Left ventricle myocardium superior (tissue), 1 donor: ENCODE measurements at places on chromosomes 1 and 21. TPM values are rescaled to one million over a fixed set of nuclear protein-coding genes. Genes with fewer than 3 reads are reported as not detected.

DNA sequence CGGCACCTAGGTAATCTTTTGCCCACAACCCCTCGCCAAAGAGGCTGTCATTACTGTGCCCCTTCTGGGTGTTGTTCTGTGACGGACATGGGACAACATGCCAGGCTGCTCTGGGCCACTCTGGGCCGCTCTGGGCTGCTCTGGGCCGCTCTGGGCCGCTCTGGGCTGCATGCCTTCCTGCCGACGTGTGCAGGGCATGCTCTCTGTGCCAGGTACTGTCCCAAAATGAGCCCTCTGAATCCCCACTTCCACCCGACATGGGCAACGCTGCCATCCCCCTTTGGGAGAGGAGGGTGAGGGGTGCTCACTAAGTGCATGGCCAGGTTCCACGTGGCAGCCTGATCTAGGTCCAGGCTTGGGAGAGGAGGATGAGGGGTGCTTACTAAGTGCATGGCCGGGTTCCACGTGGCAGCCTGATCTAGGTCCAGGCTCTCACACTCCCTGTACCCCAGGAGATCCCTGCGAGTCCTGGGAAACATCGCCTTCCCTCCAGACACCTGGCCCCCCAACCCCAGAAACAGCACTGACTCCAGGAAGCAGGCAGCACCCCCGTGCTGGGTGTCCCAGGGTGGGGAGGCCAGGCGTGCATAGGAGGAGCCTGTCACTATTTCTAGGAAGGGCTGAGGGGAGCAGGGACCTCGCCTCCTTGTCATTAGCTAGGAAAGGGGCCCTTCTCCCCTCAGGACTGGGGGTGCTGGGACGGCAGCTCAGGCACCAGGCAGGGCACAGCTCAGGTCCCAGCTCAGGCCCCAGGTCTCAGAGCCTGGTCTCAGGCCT lies 16.5 kb downstream of the TTC34 start:
- no peak for DNase-seq

DNA sequence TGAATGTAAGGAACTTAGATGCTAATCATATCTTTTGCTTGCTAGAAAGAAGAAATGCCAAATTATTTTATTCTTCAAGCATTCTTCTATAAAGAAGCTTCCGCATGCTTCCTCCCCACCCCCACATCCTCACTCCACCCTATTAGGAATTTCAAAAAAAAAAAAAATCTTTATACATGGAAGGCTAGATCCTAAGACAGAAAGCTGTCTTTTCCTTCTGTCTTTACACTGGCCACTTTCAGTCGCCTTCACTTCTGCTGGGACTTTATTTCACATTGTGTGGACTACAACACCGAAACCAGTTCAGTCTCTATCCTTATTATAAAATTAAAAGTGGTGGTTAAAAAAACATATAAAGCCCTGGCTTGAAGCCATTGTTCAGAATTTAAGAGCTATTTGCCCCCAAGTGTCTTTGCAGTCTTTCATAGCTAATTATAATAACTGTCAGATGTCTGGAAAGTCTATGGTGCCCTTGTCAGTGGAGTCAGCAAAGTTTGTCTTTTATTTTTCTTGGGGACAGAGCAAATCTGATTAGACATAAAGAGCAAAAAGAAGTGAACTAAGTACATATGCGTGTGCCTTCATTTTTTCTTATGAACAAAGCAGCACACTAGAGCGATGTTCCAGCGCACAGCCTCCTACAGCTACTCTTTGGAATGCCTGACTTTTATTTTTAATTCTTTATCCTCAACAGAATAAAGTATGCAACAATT lies 297.7 kb downstream of the PTPRC start:
- DNase-seq: no peak

- no peak for DNase-seq
These were observed 144.6 kb downstream of the LRIG2 start for GRCh38 chr1:113217447-113218208.

DNA sequence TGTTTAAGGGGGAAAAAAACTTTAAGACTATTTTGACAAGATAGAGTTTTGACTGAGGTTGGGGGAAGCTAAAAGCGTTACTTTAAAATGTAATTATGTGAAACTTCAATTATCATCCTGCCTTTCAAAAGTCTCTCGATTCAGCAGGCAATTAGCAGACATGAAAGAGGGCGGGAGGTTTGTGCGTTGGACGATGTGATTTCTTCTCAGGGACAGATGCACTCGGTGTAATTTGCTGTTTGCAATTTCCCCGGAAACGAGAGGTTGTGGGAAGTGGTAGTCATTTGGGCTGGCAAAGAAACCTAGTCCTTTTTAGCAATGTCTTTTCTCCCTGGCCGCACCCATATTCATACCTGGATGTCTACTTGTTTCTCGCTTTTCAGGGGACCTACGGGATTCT lies 27.1 kb downstream of the KAZN start:
- DNase-seq: no peak

DNA sequence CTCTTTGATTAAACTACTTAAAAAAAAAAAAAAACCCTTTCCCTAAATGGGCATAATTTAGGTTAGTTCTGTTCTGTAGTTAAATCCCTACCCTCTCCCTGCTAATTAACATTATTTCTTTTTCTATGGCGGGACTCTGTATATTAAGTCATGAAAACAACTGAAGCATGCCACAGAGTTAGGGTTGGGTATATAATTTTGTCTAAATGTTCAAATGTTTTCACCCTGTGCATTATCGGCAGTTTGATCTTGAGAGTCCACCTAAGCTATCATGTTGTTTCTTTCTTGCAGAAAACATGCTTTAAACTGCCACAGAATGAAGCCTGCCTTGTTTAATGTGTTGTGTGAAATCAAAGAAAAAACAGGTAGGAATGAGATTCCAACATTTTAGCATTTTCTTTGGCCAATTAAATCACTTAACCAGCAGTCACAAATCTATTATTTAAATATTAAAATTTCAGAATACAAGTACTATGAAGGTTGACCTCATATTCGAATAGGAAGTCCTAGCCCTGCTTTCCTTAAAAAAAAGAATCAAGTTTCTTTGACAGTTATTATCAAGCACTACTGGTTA lies 4.0 kb downstream of the PBX1 start:
- no peak for DNase-seq

DNA sequence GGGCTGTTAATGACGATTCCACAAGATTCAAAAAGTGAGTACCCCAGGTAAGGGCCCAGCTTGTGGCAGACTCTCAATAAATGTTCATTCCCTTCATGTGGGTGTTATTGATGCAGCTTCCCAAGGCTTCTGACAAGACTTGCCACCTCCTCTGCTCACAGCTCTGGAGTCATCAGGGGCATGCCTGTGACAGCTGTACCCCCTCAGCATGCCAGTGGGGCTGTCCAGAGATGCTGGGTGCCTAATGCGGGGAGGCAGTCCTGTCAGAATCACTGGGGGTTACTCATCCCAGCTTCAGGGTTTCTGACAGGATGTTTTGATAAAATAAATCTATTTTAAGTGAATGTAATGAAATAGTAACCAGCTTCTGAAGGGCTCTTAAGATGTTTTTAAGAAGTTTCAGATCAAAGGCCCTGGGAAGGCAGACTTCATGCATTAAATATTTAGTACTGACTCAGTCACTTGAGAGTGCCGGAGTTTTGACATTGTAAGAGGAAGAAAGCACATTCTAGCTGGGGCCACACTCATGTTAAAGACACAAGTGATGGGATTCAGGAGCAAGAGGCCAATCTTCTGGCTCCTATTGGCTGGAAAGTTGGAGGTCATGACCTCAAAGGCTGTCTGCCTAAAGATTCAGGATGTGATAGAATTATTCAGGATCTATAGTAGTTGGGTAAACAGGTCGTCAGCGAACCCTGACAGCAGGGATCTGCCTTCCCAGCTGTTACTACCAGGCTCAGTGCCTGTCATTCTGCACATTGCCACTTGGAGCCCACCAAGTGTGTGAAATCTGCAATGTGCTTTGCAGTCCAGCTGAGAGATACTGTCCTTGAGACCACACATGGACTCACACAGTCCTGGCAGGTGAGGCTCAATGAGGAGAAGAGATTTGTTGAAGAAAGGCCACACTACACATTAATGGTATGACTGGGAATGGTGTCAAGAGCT lies 239.6 kb upstream of the BEND5 start:
- no peak for DNase-seq

DNA sequence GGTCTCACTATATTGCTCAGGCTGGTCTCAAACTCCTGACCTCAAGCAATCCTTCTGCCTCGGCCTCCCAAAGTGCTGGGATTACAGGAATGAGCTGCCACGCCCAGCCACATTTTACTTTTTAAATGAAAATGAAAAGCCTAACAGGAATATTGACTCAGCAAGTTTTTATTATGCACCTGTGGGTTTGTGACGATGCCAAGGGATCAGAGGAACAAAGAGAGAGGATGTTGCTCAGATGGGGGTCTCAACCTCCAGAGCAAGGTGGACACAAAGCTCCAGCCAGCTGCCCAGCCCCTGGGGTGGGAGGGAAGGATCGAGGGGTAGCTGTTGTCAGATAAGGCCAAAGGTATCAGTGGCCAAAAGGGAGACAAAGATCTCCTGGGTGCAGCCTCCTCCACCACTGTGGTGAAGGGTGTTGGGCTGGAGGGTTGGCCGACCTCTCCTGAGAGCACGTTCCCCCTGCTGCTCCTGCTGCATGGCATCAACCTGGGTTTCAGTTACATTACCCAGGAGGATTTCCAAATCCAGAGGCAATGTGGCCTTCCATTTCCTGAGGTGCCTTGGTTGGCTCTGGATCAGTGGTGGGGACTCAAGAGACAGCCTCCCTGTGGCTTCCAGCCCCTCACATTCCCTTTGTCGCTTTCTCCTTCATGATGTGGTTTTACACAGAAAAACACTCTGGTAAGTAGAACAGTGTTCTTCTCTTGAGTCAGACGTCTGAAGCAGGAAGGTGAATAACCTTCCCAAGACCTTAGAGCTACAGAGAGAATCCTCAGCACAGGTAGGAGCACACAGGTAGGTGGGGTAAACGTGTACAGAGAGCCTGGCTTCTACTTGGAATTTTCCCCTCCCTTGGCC lies 34.2 kb downstream of the ZNF496 start:
- no peak for DNase-seq

- peak; percentile 65 for DNase-seq
These were observed 1.5 kb downstream of the SPATA6 start for GRCh38 chr1:48470481-48470855.

GRCh38 chr1:17933501-17933900 lies 174.1 kb upstream of the IGSF21 start:
- no peak for DNase-seq

- DNase-seq: peak; percentile 74
These were observed at the start of gene SUSD4 for GRCh38 chr1:223363856-223364684. TSS of gene SUSD4 (minus strand) at chr1:223364176. CDS start at chr1:223363425, 751 bp downstream.

GRCh38 chr1:112714313-112715263 lies 544 bp downstream of the PPM1J start:
- DNase-seq: peak; percentile 48

- DNase-seq: no peak
These were observed 21.5 kb upstream of the NHLH2 start for GRCh38 chr1:115862403-115862802.

DNA sequence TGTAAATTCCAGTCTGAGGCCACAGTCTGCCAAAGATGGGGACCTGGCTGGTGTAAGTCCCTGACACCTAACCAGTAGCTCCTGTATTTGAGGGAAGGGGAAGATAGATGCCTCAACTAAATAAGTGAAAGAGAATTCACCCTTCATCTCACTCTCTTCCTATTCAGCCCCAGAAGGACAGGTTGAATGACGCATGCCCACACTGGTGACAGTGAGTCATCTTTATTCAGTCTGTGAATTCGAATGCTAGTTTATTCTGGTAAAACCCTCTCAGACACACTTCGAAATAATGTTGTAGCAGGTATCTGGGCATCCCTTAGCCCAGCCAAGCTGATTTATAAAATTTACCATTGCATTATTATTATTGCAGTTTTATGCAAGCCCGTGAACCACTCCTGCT lies 617.0 kb upstream of the PRMT6 start:
- no peak for DNase-seq

- DNase-seq: peak; percentile 56
These were observed at the start of gene RBP7 for GRCh38 chr1:9996624-9997582. TSS of gene RBP7 (plus strand) at chr1:9997228. CDS start at chr1:9997259, 31 bp downstream.

GRCh38 chr21:36388096-36388495 lies 2.9 kb downstream of the CHAF1B start:
- no peak for DNase-seq

DNA sequence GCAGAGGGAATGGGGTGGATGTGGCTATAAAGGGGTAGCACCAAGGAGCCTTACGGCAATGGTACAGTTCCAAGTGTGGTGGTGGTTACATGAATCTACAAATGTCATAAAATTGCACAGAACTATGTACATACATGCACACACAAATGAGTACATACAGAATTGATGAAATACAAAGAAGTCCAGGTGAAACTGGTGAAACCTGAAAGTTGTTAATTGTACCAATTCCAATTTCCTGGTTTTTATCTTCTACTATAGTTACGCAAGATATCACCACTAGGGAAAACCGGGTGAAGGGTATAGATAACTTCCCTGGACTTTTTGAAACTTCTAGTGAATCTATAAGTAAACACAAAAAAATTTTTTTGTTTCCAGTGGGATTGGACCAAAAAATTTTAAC lies 18.9 kb downstream of the HSF2BP start:
- no peak for DNase-seq

DNA sequence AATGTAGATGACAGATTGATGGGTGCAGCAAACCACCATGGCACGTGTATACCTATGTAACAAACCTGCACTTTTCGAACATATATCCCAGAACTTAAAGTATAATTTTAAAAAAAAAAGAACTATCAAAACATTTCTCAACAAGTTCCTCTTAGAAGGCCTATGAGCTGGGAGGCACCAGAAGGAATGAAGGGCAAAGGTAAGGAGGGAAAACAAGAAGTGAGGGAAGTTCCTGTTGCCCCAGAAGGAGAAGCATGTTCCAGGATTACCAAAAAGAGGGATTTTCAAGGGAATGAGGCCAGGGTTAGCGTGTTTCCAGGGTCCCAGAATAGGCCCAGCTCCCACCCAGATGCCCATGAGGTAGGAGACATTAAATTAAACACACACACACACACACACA lies 361.0 kb downstream of the SETD4 start:
- no peak for DNase-seq

Gene OR2T11
- not detected for total RNA-seq

Gene CRYAA
- total RNA-seq: not detected

Gene AMY2A
- not detected for total RNA-seq

Gene TFF2
- total RNA-seq: not detected

Gene MATN1
- total RNA-seq: not detected

Gene CCDC190
- 0.62 TPM for total RNA-seq

Gene NES
- total RNA-seq: 94.7 TPM

Gene OR2L5
- total RNA-seq: not detected

Gene SPATA17
- total RNA-seq: 1.2 TPM

Gene LCE2B
- total RNA-seq: not detected
